LHCN-M2 (cell line): ENCODE measurements at places on chromosomes 5 and 9. TPM values are rescaled to one million over a fixed set of nuclear protein-coding genes. Genes with fewer than 3 reads are reported as not detected.

The GABRA6 gene
- not detected in 2 replicates for total RNA-seq

The GLRA1 gene
- total RNA-seq: not detected in 2 replicates

The C9orf50 gene
- total RNA-seq: not detected in 2 replicates

The SLC36A2 gene
- total RNA-seq: not detected in 2 replicates

The CDHR2 gene
- not detected in 2 replicates for total RNA-seq

The JMY gene
- total RNA-seq: 3.1 and 4.7 TPM in 2 replicates

The PARP8 gene
- 6.3 and 8.1 TPM in 2 replicates for total RNA-seq

The PCDHA1 gene
- 0.06 TPM in 2 replicates for total RNA-seq

The IL4 gene
- total RNA-seq: not detected in 2 replicates

The IL13 gene
- not detected in 2 replicates for total RNA-seq

The CDC25C gene
- total RNA-seq: 16.9 and 18.3 TPM in 2 replicates

The C9 gene
- total RNA-seq: not detected in 2 replicates

The PHF24 gene
- total RNA-seq: not detected in 2 replicates

The HAVCR2 gene
- total RNA-seq: 0.06 and 0.17 TPM in 2 replicates

DNA sequence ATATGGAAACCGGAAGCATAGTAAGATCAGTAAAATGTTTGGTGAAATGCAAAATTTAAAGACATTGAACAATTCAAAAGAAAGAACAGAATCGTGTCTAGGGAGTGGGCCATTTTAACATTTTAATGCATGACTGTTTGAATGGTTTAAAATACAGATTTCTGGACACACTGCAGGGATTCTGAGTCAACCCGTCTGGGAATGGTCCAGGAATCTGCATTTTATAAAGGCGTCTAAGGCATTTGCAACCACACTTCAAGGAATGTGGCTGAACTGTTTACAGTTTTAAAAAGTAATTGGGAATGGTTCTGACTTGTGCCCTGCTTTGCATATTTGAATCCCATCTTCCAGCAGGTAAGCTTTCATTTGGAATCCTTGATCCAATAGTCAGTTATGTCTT lies 811.7 kb upstream of the WWC1 start:
- no peak for DNase-seq

GRCh38 chr5:154031937-154032489 lies 6.7 kb downstream of the FAM114A2 start:
- no peak for DNase-seq

- peak; percentile 68 for DNase-seq
These were observed 98.3 kb downstream of the BASP1 start for GRCh38 chr5:17315710-17316221.

DNA sequence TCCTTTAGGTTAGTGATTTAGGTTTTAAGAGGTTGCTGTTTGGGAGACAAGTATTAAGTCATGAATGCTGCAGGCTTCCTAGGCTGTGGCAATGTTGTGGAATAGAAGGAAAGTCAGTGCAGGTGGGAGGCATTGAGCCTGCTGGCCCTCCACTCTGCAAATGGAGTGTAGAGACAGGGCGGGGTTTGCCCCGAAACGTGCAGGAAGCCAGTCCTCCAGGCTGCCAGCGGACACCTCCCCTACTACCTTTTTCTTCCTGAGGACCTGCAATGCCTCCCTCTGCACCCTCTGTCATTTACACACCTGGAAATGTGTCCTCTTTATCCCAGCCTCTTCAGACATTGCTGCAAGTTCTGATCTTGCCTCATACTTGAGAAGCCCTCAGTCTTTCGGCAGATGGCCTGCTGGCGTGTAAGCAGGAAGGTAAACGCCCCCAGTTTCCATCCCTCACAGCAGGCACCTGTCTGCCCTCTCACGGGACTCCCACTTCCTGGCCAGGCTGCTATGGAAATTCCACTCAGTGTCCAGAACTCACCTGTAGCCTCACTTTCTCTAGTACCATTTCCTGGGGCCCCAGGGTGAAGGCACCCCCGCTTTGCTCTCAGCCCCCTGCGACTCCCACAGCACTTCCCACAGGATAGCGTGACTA lies 81.6 kb upstream of the BOD1 start:
- no peak for DNase-seq

- no peak for DNase-seq
These were observed 78.4 kb downstream of the TSPAN17 start for GRCh38 chr5:176725521-176726280.

DNA sequence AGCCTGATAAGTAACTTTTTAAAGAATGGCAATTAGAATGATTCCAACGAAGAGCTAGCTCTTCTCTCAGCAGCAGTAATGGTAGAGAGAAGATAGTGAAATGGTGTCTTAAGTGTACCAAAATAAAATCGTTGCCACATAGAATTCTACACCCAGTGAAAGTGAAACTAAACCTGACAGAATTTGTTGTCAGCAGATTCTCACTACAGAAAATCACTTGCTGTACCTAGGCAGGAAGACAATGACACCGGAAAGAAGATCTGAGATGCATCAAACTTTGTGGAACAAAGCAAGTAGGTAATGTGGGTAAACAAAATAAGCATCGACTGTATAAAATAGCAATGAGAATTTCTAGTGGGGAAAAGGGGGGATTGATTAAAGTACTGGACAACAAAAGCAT lies 20.7 kb upstream of the EBF1 start:
- no peak for DNase-seq

- DNase-seq: no peak
These were observed 25.2 kb downstream of the TDRD7 start for GRCh38 chr9:97437051-97437600.

GRCh38 chr5:36739751-36740221 lies 133.4 kb downstream of the SLC1A3 start:
- DNase-seq: peak; percentile 63

DNA sequence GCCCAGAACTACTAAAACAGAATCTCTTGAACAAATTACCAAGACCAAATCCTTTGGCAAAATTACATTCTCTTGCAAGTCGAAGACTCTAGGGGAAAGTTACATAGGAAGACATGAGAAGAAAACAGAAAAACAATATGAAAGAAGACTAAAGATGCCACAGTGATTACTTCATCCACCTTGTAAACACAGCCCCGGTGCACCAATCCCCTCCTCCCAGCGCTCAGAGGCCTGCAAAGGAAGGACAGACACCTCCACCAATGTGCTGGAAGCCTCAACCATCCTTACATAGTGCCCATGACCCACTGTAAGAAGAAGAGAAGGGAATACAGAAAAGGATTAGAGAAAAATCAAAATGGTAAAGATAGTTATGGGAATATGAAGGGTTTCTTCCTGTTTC lies 218.5 kb downstream of the SPOCK1 start:
- DNase-seq: no peak

DNA sequence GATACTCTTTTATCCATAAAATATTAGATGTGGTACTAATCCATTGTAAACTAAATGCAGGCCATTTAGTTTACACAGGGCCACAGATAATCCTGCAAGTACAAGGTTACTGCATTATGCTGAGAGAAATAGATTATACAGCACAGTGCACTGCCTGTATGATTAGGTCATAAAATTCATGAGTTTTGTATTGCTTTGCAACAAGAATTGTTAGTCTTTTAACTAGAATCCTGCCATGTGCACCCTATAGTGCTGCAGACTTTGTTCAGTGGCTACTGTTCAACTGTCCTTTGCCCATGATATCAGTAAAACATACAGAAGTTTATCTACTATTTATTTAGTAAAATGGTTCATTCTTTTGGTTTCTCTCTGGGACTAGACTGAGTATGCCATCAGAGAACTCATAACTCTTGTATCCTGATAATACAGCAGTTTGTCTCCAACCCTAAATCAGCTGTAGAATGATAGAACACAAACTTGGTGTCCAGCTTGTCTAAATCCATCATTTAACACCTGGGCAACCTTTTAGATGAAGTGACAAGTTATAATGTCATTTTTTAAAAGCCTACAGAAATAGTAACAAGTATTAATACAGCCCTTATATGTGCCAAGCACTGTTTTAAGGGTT lies 291.2 kb downstream of the TMEM167A start:
- no peak for DNase-seq

- peak; percentile 74 for DNase-seq
These were observed 79.8 kb downstream of the RICTOR start for GRCh38 chr5:38994324-38994927.

DNA sequence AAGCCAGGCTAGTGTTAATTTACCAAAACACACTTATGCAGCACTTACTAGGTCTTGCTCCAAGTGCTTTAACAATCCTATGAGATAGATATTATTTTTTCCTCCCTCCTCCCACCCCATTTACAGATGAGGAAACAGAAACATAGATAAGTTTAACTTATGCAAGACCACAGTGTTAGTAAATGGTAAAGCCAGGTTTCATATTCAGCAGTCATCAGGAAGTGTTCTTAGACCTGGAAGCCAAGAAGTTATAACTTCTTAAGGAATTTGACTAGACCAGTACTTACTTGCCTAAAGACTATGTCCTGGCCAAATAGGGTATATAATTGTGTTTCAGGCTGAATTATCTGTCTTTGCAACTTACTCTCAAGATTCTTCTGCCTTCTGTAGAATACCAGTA lies 15.9 kb downstream of the ABHD17B start:
- no peak for DNase-seq

DNA sequence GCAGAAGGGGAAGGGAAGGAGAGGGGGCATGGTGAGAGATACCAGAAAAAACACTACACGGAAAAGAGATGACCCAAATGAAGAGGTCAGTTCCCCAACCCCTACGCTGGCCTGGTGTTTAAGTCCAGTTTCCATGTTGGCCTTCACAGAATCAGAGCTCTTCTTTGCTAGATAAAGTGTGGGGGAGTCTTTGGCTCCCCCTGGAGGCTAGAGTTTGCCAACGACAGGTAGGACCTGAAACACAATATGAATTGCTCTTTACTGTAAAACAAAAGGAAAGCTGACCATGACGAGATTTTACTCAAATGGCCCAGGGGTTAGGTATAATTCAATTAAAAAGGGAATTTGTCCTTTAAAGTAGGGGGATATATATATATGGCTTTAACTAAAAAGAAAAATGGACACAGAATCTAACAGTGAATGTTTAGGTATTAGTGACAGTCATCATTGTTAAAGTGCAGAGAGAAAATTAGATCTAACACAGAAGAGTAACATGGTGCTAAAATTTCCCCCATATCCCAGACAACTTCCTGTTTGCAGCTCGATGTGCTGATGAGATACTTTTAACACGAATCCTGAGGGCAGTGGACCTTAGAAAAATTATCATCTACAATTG lies 92.0 kb downstream of the SV2C start:
- DNase-seq: peak; percentile 17

DNA sequence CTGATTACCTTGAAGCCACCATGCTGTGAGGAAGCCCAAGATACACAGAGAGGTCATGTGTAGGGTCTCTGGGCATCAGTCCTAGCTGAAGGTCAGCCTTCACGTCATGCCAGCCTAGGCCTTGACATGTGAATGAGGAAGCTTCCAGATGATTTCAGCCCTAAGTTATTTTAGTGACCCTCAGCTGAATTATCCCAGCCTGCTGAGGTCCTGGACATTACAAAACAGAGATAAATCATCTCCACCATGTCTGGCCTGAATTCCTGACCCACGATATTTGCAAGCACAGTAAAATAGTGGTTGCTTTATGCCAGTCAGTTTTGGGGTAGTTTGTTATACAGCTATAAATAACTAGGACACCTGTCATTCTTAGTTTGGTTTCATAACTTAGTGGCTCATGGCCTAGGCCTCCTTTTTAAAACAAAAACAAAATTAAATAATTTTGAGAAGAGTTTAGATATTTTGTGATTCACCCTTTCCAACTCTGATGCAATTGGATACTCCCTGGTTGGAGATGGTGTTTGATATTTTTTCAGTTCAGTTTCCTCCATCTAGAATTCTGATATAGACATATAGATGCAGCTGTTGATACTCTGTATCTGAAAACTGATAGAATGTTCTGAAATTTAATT lies 571.3 kb upstream of the CLINT1 start:
- peak; percentile 71 for DNase-seq

- no peak for DNase-seq
These were observed 193.6 kb upstream of the ANKRD55 start for GRCh38 chr5:56426693-56427092.

DNA sequence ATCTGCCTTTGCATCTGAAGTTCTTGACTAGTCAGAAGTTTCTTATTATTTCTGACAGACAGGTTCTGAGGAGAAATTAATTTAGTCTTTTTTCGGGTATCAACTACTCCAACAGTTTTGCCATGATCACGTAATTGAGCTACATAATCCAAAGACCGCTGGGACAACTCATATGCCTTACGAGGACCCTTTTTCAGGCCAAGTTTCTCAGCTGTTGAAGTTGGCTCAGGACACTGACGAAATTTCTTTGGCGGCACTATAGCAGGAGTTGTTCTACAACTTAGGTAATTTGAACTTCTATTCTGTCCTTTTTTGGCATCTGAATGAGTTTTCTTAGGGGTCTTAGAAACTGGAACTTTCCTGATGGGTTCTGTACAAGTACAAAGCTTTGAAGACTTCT lies 27.2 kb downstream of the SETX start:
- DNase-seq: no peak

DNA sequence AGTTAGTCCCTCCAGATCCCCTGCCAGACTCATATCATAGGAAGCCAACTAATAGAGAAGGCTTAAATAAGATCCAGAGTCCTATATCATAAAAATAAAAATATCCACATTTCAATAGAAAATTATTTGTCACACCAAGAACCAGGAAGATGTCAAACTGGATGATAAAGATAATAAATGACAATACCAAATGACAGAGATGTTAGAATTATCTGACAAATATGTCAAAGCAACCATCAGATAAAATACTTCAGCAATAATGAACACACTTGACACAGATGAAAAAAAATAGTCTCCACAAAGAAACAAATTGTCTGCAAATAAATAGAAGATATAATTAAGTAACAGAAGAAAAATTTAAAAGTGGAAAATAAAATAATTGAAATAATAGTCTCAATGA lies 300.7 kb upstream of the FTMT start:
- DNase-seq: no peak

GRCh38 chr5:99600952-99601351 lies 672.1 kb upstream of the CHD1 start:
- no peak for DNase-seq

- DNase-seq: peak; percentile 75
These were observed 15.7 kb upstream of the OR13C8 start for GRCh38 chr9:104553261-104553660.

DNA sequence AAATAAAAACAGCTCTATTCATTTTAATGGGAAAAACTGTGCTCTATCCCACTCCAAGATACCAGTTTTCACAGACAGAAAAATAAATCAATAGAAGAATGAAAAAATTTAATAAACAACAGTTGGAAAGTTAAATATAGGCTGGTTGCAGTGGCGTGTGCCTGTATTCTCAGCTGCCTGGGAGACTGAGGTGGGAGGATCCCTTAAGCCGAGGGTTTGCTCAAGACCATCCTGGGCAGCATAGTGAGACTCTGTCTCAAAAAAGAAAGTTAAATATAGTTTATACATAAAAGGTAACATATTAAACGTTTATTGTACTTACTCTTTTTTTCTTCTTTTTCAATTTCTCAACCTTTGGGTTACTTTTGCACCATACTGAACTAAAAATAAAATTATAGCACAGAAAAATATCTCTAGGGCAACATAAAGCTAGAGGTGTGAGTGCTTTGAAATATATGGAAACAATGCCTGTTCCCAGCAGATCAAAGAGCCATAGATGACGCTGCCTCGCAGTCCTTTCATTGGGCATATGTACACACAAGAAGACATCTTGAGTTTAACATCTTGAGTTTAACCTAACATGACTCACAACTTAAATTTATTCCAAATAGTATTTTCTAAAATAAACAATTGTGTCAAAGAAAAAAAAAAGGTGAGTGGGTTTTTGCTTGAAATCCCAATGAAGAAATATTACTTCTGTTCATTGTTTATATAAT lies 25.7 kb upstream of the KLF9 start:
- peak; percentile 27 for DNase-seq

- DNase-seq: no peak
These were observed 136.4 kb downstream of the ZSWIM6 start for GRCh38 chr5:61468483-61468865.
